ENCODE measurements at places on chromosomes 11 and 22.

- no peak for DNase-seq
These were observed 8.2 kb downstream of the C11orf24 start for GRCh38 chr11:68263444-68264035.

DNA sequence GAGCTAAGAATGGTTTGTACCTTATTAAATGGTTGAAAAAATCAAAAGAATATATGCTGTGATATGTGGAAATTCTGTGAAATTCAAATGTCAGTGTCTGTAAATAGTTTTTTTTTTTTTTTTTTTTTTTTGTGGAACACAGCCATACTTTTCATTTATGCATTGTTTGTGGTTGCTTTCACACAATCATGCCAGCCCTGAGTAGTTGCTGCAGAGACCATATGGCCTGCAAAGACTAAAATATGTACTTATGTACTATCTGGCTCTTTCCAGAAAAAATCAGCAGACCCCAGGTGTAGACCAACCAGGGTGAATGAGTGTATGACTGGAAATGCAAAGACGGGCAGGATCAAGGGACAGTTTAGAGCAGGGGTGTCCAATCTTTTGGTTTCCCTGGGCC is 98.3 kb downstream of the PTPRJ start:
- DNase-seq = no peak

DNA sequence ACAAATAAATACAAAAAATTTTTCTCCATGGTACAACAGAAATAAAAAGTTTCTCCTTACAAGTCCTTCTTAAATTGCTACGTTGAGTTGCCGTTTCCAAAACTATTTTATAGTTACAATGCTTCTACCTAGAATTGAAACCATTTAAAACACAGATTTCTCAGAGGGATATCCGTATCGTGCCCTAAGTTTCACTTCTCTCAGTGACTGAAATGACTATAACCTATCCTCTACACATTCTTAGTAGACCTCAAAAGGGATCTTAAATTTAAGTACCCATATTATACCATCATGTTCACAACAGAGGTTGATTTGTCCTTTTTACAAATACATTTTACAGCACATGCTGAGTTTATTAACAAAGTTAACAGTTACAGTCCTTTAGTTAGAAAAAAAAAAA is 44.1 kb downstream of the USP28 start:
- DNase-seq = no peak

GRCh38 chr22:21009638-21010425 is 5.1 kb upstream of the P2RX6 start:
- DNase-seq = no peak

- no peak for DNase-seq
These were observed 182.8 kb upstream of the SYN3 start for GRCh38 chr22:33240888-33241475.

DNA sequence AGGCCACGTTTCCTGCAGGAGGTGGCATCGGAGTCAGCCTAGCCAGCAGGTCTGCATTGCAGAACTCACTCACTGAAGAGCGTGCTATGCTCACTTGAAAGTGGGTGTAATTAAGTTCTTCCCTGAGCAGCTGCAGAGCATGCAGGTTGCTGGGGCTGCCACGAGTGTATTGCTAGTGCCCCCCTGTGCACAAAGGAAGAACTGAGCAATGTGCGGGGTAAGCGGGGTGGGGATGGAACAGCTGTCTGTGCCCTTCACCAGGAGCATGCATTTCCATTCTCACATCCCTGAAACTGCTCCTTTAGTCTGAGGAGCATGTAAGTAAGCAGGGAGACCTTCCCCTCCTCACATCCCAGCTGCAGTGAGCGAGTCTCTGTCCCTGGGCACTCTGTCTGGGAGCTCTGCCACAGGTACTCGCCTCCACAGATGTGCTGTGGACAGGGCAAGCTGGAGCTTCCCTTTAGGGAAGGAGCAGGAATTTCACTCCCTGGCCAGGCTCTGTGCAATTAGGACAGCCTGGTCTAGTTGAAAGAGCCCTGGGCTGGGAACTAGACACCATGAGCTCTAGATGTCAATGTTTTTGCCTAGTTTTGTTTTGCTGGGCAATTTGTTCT is 1031.8 kb downstream of the NTM start:
- DNase-seq = no peak

DNA sequence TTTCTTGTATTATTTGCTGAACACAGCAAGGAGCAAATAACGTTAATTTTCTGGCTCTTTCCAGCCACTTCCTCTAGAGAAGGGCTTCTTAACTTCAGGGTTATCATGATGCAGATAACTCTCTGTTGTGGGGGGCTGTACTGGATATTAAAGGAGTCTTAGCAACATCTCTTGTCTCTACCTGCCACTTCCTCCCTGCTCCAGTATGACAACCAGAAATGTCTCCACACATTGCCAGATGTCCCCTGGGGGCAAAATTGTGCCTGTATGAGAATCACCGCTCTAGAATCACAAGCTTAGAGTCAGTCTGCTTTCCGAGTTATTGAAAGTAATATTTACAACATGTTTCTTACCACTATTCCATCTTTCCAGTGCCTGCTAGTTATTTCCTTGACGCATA is 6.8 kb downstream of the JRKL start:
- DNase-seq = no peak

DNA sequence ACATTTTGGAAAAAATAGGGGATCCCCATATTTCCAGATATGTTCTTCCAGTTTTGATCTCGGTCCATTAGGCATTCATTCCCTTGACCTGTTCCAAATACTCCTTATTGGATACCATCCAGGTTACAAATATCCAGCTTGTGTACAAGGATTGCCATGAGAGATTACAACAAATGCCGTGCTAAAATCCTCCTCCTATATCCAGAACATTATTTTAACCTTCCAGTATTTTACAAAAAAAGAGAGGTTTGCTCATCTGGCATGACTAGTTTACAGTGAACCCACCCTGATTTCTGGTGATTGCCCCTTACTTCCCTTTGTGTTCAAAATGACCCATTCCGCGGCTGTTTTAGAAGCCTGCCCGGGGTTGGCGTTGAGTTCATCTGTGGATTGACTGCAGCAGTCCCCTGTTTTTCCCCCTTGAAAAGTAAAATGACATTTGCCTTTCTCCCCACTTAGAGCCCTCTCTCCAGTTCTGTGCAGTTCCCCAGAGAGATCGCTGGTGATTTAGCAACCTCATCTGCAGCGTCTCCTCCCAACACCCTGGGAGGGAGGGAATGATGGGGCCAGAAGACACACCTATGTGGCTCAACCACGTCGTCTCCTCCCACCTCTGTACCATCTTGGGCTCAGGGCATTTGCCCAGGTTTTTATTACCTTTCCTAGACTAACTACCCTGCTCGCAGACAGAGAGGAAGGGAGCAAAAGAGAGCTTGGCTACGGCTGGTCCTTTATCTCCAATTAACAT is 73.6 kb downstream of the DSCAML1 start:
- no peak for DNase-seq

- peak; percentile 94 for DNase-seq
These were observed 80.7 kb upstream of the PPARA start for GRCh38 chr22:46069521-46070214.

DNA sequence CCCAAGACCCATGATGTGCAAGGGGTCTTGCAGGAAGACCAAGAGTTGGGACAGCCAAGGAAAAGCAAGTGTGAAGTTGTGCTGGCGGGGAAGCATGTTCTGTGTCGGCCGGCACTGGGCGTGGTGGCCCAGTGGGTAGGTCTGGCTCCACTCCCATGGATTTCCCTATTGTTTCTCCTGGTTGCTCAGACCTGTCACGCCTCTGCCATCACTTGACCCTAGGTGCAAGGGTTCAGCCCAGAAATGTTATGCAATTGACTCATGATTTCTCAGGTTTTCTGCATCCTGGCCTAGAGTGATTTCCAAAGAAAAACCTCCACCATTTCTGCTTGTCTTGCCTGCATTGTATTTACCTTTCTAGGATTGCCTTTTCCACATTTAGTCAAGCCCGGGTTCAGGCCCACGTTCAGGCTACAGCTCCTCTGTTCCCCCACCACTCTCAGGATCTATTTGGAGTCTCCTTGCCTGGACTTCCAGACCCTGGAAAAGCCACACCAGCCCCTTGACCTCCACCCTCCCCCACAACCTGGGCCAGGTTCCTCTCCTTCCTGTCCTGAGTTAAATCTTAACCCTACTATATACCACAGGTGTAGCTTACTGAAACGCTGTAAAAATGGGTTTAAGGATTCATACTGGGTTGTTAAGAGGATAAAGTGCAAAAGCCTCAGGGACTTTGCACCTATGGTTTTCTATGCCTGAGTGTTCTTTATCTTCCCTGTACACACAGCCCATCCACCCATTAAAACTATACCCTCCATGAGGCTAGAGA is 17.5 kb upstream of the FOLR1 start:
- DNase-seq = no peak

DNA sequence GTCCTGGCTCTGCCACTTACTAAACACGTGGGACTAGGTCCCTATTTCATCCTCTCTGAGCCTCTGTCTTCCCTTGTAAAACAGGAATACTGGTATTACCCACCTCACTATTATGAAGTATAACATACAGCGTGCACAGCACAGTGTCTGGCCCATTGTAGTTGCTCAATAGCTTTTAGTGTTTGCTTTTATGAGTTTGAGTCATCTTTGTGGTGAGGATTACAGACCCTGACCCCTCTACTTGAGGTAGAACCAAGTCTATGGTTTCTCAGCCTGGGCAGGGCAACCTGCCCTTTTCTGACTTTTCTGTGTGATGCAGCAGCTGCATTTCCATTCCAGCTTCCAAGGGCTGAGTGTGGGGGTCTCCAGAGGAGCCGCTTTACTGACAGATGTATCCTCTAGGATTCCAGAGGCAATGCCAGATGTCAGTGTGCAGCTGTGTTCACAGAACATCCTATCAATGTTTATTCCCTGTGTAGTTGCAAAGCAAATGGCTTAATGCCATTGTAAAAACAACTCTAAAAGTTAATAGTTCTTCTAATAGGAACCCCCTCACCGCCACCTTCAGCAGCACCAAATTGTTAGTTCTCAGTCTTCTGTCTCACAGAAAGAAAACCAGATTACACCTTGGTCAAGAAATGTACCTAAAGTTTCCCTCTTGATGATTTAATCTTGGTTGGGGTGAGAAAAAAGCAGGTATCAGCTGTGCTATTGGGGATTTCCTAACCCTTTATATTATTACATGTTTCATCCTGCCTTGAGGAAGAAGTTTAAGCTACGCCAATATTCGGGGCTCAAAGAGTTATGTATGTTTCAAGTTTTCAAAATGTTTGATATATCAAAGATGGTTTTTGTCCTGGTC is 16.8 kb downstream of the PRR5L start:
- no peak for DNase-seq

DNA sequence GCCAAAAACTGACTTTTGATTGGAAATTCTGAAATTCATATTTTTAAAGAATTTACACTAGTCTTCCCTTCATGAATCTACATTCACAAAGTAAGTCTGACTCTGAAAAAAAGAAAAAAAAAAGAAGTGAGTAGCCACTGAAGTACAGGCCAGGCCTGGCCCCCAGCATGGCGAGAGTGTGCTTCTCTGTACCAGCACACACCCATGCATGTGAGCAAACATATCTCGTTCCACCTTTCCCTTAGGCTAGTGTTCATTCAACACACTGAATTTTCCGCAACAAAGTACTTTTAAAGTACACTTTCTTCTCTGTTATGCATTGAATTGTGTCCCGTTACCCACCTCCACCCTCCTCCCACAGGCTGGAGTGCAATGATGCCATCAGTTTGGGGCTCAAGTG is 4.5 kb downstream of the C11orf16 start:
- DNase-seq = no peak

- peak; percentile 65 for DNase-seq
These were observed 2.2 kb upstream of the RPS6KA4 start for GRCh38 chr11:64356498-64357411.

All from suprapubic skin (tissue), 4 donors.